H4 (cell line): ENCODE measurements at places on chromosomes 1 and 21.

DNA sequence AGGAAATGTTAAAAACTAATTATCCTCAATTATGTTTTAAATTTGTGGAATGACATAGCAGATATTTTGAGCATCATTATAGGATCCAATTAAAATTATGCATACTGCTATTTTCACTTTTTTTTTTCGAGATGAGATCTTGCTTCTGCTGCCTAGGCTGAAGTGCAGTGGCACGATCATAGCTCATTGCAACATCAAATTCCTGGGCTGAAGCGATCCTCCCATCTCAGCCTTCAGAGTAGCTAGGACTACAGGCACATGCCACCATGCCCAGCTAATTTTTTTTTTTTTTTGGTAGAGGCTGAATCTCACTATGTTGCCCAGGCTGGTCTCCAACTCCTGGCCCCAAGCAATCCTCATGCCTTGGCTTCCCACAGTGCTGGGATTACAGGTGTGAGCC lies 11.3 kb upstream of the SLC1A7 start:
- no peak for DNase-seq

DNA sequence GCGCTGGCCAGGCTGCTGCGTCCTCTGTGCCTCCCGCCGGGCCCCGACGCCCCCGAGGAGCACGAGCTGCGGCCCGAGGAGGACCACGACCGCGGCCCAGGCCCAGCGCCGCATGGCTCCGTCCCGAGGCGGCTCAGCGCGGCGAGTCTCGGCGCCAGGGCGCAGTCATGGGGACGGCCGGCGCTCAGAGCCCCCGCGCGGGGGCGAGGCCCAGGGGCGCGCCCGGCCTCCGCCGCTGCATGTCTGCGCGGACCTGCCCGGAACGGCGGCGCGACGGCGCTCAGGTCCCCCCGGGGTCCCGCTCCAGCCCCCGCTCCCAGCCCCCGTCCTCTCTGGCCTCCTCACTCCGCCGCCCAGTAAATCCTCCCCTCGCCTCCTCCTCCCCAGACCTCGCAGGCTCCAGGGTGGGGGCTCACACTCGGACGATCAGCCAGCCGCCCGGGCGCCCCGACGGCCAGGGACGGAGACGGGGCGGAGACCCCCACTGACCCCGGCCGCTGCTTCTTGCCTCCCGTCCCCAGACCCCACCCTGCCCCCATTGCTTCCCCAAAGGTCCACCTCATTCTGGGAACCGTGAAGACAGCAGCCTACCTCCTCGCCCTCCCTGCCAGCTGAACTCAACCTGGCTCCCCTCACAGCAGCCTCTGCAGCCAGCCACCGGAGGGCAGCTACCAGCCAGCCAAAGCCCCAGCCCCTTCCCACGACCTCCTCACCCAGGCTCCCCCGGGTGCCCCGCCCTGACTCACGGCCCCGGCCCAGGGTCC lies at the start of gene C1QTNF12:
Gene C1QTNF12, minus strand, starts transcription at position 146 of the 764 bp plus-strand sequence. Its CDS starts 32 bp downstream, at position 114.
- DNase-seq: no peak

GRCh38 chr1:81799939-81800694 lies 617 bp upstream of the ADGRL2 start:
- DNase-seq: no peak

DNA sequence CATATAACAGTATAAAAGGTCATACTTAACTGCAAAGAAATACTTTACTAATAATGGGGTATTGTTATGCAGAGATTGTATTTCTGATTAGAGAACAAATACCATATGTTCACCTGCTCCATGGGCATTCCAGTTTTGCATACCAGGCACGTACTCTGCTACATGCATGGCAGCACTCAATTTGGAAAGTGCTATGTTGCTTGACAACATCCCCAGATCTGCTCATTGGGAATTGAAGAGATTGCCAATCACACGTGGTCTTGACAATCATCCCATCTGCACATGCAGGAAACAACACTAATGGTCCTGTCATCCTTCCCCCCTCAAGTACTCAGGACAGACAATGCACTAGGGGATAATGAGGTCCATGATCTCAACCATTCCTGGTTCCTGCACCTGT lies 63.4 kb upstream of the PDE4B start:
- DNase-seq: no peak

GRCh38 chr1:94218332-94218731 lies 19.1 kb downstream of the ARHGAP29 start:
- DNase-seq: no peak

DNA sequence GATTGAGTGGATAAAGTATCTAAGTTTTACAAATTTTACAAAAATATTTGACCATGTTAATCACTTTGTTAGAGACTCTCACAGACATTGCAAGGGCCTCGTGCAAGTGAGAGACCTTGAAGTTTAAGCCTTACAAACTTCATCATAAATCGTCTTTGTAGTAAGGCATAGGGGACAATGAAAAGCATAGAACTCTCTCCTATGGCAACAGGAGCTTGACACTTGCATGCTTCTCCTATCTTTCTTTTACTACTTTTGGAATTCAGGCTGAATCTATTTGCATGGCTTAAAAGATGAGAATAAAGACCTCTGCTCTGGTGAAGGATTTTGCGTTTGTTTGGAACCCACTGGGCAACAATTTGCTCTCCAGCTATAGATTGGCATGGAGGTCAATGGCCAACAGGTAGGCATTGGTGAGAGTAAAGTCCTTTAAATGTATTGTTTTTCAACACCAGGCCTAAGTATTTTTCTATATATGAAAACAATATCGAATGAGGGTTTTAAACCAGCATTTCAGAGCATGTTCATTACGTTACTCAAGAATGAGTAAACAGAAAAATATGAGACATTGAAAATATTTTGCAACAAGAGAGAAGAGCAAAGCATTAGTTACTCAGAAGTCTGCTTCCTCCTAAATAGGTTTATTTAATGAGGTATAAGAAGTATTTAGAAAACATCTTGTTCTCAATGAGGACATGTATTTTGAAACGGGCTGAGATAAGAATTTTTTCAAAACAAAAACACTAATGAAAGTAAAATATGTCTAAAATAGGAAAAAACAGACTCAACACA lies 192.2 kb downstream of the TGFB2 start:
- DNase-seq: no peak

- DNase-seq: no peak
Observed at GRCh38 chr1:110627764-110628163, 21.6 kb upstream of the KCNA2 start.

GRCh38 chr1:228009116-228009827 lies 2.5 kb downstream of the WNT3A start:
- no peak for DNase-seq

DNA sequence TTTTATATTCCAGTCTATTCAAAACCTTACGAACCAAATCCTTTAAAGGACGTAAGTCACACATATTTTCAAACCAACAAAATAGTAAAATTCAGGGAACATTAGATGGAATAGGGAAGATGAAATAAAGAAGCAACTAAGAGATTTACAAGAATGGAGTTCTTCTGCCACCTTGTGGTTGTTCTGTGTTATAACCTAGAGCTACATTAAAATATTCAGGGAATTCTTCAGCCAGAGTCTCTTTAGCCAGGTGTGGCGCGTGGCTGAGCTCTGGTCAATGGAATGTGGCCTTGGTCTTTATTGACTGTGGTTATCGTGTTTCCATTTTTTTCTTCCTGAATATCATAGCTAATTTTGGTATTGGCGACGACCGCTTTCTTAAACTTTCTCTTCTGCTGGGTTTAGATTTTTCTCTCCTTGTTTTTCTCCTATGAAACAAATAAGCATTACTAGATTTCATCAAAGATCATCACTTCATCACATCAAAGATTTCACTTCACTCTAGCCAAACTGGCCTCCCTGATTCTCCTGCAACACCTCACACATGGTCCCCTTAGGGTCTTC lies 221.3 kb downstream of the MRPL39 start:
- DNase-seq: peak; percentile 68

- DNase-seq: no peak
Observed at GRCh38 chr21:34820051-34820450, 151.3 kb downstream of the CLIC6 start.

- no peak for DNase-seq
Observed at GRCh38 chr1:8754993-8755392, 62.4 kb downstream of the RERE start.

GRCh38 chr21:29571949-29572348 lies 273.2 kb downstream of the BACH1 start:
- no peak for DNase-seq

- no peak for DNase-seq
Observed at GRCh38 chr21:44711327-44712202, at the start of gene TSPEAR. Gene TSPEAR, minus strand, starts transcription at chr21:44711572. Its CDS starts 58 bp downstream, at chr21:44711514.

- no peak for DNase-seq
Observed at GRCh38 chr1:201175820-201176500, 14.7 kb upstream of the IGFN1 start.

- no peak for DNase-seq
Observed at GRCh38 chr1:30686236-30686935, 37.0 kb downstream of the MATN1 start.

- no peak for DNase-seq
Observed at GRCh38 chr1:230916587-230917283, 48.4 kb upstream of the C1orf198 start.

DNA sequence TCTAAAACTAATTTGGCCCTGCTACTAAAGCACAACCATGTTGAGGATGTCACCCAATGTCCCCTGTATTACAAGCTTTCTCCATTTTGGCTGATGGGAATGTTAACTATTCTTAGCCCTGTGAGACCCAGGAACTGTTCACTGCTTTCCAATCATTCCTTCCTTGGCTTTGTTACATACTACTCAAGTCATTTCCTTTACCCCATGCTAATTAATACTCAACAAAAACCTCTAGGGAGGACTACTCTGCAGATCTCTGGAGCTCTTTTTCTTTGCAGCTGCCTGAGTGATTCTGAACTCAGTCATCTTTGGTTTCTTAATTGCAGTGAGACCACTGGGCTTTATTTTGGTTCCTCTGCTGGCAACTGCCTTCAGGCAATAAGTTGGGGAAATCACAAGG lies 23.3 kb upstream of the RPE65 start:
- DNase-seq: no peak

DNA sequence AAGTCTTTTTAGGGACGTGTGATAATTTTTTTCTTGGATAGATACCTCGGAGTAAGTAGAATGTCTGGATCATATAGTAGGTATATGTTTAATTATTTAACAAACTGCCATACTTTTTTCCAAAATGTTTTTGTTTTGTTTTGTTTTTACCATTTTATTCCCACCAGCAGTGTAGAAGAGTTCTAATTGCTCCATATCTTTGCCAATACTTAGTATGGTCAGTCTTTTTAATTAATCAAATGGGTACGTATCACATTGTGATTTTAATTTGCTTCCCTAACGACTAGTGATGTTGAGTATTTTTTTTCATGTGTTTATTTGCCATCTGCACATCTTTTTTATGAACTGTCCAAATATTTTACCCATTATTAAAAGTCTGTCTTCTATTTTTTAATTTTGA lies 23.6 kb upstream of the KCNJ6 start:
- no peak for DNase-seq

DNA sequence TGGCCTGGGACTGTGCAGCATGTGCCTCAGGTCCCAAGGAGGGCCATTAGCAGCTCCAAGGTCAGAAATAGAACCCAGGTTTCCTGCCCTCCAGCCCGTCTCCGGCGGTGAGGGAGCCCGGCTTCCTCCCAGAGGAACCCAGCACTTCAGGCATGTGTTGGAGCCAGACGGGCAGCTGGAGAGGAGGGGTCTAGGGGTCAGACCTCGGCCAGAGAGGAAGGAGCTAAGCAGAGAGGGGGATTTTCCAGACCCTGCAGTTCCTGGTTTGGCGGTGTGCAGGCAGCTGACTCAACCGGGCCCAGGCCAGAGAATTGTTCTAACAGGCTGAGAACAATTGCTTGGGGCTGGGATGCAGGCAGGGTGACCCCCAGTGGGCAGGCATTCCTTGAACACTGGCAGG lies 37.1 kb downstream of the HSPG2 start:
- no peak for DNase-seq

GRCh38 chr1:159829822-159830465 lies 3.3 kb downstream of the SLAMF8 start:
- DNase-seq: peak; percentile 48

- DNase-seq: peak; percentile 44
Observed at GRCh38 chr1:20440785-20441200, 45.2 kb downstream of the CAMK2N1 start.

GRCh38 chr1:115596080-115596780 lies 45.5 kb upstream of the VANGL1 start:
- no peak for DNase-seq

DNA sequence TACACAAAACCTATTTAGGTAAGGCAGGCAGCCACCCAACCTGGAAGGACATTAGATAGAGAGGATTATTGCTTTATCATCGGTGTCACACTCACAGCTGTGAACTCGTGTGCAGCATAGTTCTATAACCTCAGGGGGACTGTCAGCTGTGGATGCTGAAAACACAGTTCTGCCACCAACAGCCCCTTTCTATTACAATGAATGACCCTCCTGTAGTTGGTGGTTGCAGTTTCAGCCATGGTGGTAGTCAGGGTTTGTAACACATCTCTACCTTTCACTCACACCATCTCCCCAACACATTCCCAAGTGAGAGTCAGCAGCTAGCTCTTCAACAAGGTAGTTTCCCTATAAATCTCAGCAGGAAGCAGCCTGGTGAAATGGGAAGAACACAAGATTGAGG lies 136.8 kb downstream of the ZC3H11B start:
- DNase-seq: no peak

DNA sequence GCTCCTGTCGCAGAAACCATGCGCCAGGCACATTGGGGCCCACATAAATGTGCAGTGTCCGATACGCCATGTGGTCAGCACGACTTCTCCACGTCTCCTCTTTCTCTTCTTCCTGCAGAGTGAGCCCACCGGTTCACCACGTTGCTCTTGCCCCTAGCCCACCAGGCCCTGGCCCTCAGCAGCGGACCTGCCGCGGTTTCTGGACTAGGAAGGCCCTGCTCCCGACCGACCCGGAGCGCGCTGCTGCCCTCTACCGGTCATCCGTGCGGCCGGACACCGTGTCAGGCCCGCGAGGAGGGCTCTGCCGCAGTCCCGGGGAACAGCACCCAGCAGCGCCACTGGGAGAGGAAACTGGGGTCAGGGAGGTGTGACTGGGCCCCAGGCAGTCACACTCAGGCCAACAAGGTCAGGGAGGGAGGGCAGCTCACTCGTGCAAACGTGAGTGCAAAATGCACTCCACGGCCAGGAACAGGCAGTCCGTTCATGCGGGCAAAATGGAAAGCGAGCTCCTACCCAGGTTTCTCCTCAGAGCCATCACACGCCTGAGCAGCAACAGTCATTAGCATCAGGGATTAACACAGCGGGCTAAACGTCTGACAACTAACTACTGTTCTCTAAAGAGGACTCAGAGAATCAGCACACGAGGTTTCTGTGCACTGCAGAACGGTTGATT lies 13.7 kb downstream of the TLR5 start:
- no peak for DNase-seq
